ENCODE measurements at places on chromosomes 7 and 10.

- no peak for DNase-seq
These were observed 221.3 kb downstream of the DNAJB6 start for GRCh38 chr7:157558061-157558460.

DNA sequence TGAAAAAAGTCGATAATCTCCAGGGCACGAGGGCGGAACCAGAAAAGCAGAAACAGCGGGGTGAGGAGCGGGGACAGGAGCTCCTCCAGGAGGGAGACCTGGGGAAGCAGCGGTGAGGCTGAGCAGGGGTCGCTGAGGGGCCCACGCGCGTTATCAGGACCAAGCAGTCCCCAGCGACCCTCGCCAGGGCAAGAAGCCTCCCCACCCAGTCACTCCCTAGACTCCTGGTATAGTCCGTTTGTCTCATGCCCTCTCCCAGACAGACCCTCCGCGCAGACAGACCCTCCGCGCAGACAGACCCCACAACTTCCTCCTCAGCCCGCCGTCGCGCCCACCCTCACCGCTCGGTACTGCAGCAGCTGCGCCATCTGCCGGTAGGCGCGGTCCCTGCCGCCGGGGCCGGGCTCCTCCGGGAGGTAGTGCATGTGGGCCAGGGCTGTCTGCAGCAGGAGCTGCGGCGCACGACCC, 6.3 kb downstream of the ATG9B start:
- peak; percentile 75 for DNase-seq

GRCh38 chr7:98562381-98562823, 54.7 kb upstream of the NPTX2 start:
- DNase-seq, result no peak

- DNase-seq, result no peak
These were observed 606.8 kb downstream of the DNAJB6 start for GRCh38 chr7:157943561-157943960.

GRCh38 chr7:80634505-80634904, 3.9 kb upstream of the CD36 start:
- DNase-seq, result no peak

DNA sequence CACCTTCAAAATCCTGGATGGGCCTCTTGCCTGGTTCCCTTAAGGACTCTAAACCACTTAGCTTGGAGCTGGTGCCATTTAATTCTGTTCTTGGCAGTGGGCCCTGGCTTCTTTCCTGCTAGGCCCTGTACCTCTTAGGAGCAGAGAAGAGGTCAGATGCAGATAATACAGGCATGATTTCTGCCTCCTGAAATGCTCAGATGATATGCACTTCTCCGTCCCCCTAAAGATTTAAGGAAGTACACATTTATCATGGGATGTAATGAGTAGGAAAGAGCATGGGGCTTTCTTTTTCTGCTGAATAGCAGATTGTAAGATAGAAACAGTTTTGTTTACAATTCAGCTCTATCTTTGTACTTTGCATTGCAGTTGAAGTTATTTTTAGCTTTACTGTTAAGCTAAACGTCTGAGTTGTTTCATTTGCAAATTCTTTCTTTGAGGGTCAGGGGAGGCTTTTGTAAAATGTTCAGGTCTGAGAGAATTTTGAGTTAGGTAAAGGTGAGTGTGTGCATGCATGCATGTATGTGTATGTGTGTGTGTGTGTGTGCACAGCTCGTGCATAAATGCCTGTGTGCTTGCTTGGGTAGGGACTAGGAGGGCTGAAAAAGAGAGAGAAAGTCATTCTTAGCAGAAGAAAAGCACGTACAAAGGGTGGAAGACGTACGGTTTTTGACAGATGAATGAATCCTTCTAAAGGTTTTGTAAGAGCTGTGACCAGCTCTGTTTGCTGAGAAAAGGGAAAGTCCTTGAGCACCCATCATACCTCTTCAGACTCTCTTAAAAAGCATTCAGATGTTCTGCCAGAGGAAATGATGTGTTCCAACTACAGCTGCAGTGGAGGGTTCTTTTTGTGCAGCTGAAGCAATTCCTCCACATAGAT, 364.2 kb downstream of the AUTS2 start:
- no peak for DNase-seq

DNA sequence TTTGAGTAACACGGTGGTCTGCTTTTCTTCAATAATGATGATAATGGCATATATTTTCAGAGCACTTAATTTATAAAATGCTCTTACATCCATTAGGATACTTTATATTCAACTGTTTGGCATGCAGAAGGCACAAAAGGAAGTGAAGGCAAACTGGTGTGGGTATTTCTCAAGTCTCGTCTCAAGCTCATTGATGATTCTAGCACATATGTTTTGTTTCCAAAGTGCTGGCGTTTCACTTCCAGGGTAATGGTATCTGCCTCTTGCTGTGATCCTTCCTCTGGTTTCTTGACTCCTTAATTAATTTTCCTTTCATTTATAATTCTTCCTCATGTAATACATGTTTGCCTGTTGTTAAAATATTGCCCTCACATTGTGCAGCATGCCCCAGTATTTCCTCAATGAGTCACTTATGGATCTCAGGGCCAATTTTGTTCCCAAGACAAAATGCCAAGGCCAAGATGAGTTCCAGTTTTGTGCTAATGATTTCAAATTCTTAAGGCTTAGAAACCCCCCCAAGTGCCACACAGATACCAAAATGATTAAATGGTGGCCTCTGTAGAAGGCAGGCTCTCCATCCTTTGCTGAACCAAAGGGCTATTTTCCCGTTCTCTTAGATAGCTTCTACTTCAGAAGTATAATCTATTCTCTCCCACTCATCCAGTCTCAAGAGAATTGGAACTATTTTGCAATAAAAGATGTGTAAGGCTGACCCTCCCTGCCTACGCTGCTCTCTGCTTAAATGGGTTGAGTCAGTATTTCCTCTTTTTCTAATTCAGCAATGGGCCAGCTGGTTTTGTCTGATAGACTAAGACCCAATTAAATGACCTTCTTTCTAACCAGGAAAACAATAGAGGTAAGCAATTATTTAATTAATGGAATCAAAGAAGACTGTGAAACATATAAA, 171.2 kb downstream of the ZNF365 start:
- no peak for DNase-seq

GRCh38 chr10:97916586-97916985, 66.9 kb downstream of the GOLGA7B start:
- DNase-seq, result no peak

DNA sequence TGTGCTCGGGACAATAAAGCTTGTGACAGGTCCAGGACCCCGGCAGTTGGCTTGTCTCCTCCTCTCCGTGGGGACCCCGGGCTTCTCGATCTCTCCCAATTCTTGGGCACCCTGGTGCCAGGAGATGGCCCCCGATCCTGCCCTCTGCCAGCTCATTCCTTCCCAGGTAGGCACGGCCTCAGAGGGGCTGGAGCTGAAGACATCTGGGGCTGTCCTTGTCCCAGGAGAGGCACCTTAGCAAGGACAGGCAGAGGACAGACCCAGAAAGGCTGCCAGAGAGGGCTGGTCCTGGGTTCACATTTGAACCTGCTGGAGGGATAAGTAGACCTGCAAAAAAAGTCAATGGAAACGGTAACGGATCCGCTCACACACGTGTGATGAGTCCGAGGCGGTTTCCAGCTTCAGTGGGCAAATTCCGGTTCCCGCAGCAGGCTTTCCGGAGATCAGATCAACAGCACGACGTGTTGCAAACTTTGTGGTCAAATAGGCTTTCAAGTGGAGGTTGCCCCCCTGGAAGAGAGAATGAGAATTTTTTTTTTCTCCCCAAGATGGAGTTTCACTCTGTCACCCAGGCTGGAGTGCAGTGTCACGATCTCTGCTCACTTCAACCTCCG, 47.7 kb upstream of the GTF2IRD1 start:
- DNase-seq, result no peak

- no peak for DNase-seq
These were observed 57.5 kb upstream of the CREB5 start for GRCh38 chr7:28354601-28355402.

- DNase-seq, result no peak
These were observed 962.8 kb downstream of the DNAJB9 start for GRCh38 chr7:109532262-109532992.

GRCh38 chr7:128383776-128384175, 22.3 kb upstream of the PRRT4 start:
- no peak for DNase-seq

GRCh38 chr10:114103284-114103683, 59.6 kb downstream of the ADRB1 start:
- DNase-seq, result no peak

GRCh38 chr7:145986248-145986874, 130.2 kb upstream of the CNTNAP2 start:
- no peak for DNase-seq

GRCh38 chr7:111743244-111743847, 181.1 kb upstream of the IMMP2L start:
- no peak for DNase-seq

DNA sequence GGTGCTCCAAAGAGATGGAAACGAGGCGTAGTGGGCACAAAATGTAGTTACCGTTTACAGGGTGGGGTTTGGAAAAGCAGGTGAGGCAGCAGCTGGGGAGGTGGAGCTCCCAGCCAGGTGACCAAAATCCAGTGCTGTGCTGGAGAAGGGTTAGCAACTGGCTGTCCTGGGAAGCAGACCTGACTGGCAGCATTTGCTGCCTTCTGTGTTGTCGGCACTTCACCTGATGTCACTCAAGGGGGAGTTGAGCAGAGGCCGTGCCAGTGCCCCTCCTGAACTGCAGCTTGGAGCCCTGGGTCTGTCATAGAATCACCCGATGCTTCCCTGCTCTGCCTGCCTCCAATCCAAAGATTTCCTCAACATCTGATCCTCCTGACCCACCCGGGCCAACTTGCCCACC, 12.8 kb downstream of the GCK start:
- DNase-seq, result no peak

DNA sequence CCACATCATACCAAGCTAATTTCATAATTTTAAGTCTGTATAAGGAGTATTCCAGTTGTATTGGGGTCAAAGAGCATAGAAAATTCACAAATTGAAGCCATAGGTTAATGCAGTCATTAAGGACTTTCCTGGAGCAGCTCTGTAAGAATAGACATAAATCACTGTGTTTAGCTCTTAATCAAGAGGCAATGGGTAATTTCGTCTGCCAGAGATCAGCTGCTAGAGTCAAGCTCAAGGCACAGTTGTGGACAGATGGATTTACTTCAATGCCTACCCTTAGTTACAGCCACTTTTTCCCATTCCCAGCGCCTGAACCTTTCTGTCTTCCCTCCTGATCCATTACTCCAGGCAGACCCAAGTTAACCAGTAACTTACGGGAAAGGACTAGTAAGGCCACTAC, 40.6 kb upstream of the AGBL3 start:
- no peak for DNase-seq

DNA sequence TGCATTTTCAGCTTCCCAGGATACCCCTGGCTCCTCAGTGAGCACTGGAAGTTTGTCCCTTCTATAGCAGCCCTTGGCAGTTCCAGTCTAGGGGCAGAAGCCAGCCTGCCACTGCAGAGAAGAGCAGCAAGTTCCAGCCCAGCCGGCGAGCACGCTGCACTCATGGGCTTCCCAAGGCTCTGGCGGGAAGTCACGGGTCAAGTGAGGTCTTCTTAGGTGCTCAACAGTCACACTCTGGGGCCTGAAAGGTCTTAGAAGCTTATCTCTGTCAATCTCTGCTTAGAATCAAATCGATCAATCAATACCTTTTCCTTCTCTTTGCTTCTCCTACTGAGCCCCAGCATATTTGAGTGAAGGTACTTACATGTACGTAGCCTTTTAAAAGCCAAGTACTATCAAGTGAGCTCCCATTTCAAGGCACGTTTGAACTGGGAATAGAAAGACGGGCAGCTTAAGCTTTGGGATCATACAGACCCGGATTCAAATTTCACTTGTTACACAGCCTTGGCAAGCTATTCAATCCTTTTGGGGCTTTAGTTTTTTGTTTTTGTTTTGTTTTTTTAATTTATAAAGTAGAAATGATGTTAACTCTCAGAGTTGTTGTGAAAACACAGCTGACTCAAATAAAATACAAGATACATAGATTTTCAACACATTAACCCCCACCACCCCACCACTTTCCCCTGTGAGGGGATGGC, 152.6 kb upstream of the KLF14 start:
- no peak for DNase-seq

DNA sequence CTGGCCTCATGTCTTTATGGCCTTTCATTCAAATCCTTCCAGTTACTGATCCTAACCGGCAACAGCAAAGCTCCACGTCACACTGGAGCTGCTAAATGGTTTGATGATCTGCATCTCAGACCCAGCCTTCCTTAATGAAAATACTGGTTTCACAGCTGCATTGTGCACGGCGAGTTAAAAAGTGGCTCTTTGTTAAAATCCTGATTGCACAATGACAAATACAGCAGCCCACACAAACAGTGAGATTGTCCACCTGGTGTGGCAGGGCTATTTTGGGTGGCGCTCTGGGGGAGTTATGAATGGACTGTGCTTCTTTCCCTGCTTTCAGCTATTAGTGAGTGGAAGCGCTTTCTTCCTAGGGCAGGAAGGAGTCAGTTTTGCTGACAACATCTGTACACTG, 63.4 kb upstream of the C1QL3 start:
- no peak for DNase-seq

- no peak for DNase-seq
These were observed 177.6 kb upstream of the LRRTM3 start for GRCh38 chr10:66748217-66748616.

DNA sequence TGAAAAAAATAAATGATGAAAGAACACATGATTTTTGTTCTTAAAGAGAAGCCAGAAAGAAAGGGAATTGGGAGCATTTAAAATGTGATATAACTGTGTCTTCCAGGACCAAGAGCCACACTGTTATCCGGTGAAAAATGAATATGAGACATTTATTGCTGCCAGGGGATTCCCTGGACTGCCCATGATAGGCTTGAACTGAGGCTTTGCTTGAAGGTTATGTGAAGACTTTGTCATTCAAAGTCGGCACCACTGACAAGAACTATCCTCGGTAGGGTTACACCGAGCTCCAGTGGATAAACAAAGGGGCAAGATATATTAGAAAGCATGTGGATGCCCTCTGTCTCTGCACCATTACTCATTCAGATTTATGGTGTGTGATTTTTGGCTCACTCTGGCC, 125.4 kb upstream of the MINDY3 start:
- DNase-seq, result no peak

- no peak for DNase-seq
These were observed 279.1 kb downstream of the BMPER start for GRCh38 chr7:34184466-34184865.

- peak; percentile 30 for DNase-seq
These were observed at the start of gene SLC16A9 for GRCh38 chr10:59709395-59710125. Gene SLC16A9 (minus strand): TSS chr10:59709850. CDS start chr10:59684291, 25,559 bp downstream.

- no peak for DNase-seq
These were observed 214.1 kb downstream of the TMEM178B start for GRCh38 chr7:141287936-141288335.

GRCh38 chr7:33716581-33717477, 188.5 kb upstream of the BMPER start:
- no peak for DNase-seq

GRCh38 chr10:56991591-56992069, 630.6 kb upstream of the ZWINT start:
- DNase-seq, result no peak

- no peak for DNase-seq
These were observed 78.9 kb downstream of the PRPF18 start for GRCh38 chr10:13665516-13666262.

GRCh38 chr7:82258181-82258580, 185.4 kb downstream of the CACNA2D1 start:
- no peak for DNase-seq
